CD4-positive, alpha-beta T cell (primary cell): ENCODE measurements at places on chromosomes 4 and X. TPM values are rescaled to one million over a fixed set of nuclear protein-coding genes. Genes with fewer than 3 reads are reported as not detected.

DNA sequence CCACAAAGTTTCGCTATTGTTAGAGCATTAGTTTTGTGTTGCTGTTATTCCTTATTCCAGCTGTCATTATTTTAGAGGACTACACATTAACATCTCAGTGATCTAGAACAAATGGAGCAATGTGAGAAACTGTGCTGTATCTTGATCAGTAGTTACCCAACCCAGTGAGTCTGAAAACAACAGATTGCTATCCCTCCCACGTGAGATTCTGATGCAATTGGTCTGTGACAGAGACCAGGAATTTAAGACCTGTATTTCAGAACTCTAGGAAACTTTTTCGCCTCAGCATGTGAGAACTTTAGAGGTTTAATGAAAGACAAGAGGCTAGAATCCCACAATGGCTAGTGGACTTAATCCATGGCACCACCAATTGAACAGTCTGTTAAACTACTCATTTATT, 35.7 kb upstream of the CDS1 start:
- no peaks in the 10 kb centered on the region for H3K27me3 ChIP-seq
- no peak for DNase-seq
- H3K27ac ChIP-seq = no peak overlapping the region
- no peak overlapping the region for H3K4me3 ChIP-seq
- no peaks in the 10 kb centered on the region for H3K36me3 ChIP-seq

Gene MFAP3L
- total RNA-seq = 1.3 TPM

Gene BMP2K
- 4.6 TPM for total RNA-seq

Gene SLC25A43
- 1.0 TPM for total RNA-seq

GRCh38 chrX:40474645-40475044, 106.1 kb upstream of the ATP6AP2 start:
- H3K27me3 ChIP-seq = no peaks in the 10 kb centered on the region
- no peak for DNase-seq
- H3K36me3 ChIP-seq = no peaks in the 10 kb centered on the region
- peaks cover 34% of the 10 kb centered on the region for H3K4me1 ChIP-seq
- H3K4me3 ChIP-seq = no peak overlapping the region

- no peaks in the 10 kb centered on the region for H3K27me3 ChIP-seq
- no peaks in the 10 kb centered on the region for H3K4me1 ChIP-seq
- no peak overlapping the region for H3K4me3 ChIP-seq
- DNase-seq = no peak
- H3K27ac ChIP-seq = no peak overlapping the region
- H3K36me3 ChIP-seq = no peaks in the 10 kb centered on the region
Measured at GRCh38 chr4:158750379-158750778, 18.4 kb upstream of the FNIP2 start.

GRCh38 chr4:41104155-41104554, 110.2 kb downstream of the APBB2 start:
- H3K27me3 ChIP-seq = no peaks in the 10 kb centered on the region
- DNase-seq = no peak
- no peak overlapping the region for H3K27ac ChIP-seq
- no peak overlapping the region for H3K4me3 ChIP-seq

- no peaks in the 10 kb centered on the region for H3K36me3 ChIP-seq
- no peaks in the 10 kb centered on the region for H3K4me1 ChIP-seq
Measured at GRCh38 chr4:113113151-113113550, 63.7 kb downstream of the ANK2 start.

Gene CCDC110
- total RNA-seq = 0.36 TPM

- H3K4me3 ChIP-seq = no peak overlapping the region
- no peak overlapping the region for H3K27ac ChIP-seq
- no peaks in the 10 kb centered on the region for H3K27me3 ChIP-seq
- H3K4me1 ChIP-seq = no peaks in the 10 kb centered on the region
- no peak for DNase-seq
Measured at GRCh38 chrX:97168646-97169045, 284.9 kb downstream of the RPA4 start.

DNA sequence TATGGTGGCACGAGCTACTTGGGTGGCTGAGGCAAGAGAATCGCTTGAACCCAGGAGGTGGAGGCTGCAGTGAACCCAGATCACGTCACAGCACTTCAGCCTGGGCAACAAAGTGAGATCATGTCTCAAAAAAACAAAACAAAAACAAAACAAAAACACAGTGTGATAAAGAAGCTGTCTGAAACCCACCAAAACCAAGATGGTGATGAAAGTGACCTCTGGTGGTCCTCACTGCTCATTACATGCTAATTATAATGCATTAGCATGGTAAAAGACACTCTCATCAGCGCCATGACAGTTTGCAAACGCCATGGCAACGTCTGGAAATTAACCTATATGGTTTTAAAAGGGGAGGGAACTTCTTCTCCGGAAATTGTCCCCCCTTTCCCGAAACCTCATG, 29.4 kb upstream of the OPHN1 start:
- H3K4me3 ChIP-seq = no peak overlapping the region
- H3K27ac ChIP-seq = no peak overlapping the region
- H3K36me3 ChIP-seq = no peaks in the 10 kb centered on the region
- no peaks in the 10 kb centered on the region for H3K4me1 ChIP-seq
- no peak for DNase-seq

- no peak for DNase-seq
- no peak overlapping the region for H3K4me3 ChIP-seq
- H3K27ac ChIP-seq = no peak overlapping the region
- no peaks in the 10 kb centered on the region for H3K4me1 ChIP-seq
- no peaks in the 10 kb centered on the region for H3K36me3 ChIP-seq
Measured at GRCh38 chr4:122045533-122045932, 93.7 kb upstream of the TRPC3 start.

DNA sequence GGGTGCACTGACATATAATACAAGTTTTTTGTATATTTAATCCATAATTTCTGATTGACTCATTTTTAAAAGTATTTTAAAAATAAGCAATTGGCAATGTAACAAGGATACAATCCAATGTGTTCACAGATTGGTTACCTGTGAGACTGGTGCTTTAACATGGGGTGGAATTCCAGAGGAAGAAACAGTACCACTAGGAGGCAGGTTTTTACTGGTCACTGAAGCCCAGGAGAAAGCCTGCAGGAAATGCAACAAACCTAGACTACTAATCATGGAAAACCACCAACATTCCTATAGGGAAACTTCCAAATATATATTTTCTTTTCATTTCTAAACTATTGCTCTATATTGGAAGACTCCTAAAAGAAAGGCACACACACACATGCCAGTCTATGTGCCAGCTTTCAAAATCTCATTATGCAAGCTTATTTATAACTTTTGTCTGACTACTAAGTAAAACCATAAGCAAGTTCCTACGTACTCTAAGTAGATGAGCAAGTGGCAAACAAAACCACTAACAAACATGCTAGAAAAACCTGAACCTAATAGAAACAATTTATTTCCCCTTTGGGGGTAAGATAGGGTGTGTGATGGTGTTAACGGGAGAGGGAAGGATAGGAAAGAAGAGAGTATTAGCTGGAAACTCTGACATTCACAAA, 19.2 kb downstream of the G3BP2 start:
- H3K4me3 ChIP-seq = no peak overlapping the region
- H3K4me1 ChIP-seq = peaks cover 5% of the 10 kb centered on the region
- DNase-seq = no peak
- peaks cover 86% of the 10 kb centered on the region for H3K36me3 ChIP-seq
- no peaks in the 10 kb centered on the region for H3K27me3 ChIP-seq
